ENCODE measurements at places on chromosomes 1 and 21. TPM values are rescaled to one million over a fixed set of nuclear protein-coding genes. Genes with fewer than 3 reads are reported as not detected.

- DNase-seq = no peak
These were observed 79.7 kb upstream of the MARK1 start for GRCh38 chr1:220448217-220448616.

- DNase-seq = no peak
These were observed 8.9 kb downstream of the ADGRB2 start for GRCh38 chr1:31755197-31755611.

GRCh38 chr1:150282558-150282958 lies 204 bp downstream of the CIART start:
- no peak for DNase-seq

- no peak for DNase-seq
These were observed 13.9 kb downstream of the RPS6KA1 start for GRCh38 chr1:26543462-26543861.

DNA sequence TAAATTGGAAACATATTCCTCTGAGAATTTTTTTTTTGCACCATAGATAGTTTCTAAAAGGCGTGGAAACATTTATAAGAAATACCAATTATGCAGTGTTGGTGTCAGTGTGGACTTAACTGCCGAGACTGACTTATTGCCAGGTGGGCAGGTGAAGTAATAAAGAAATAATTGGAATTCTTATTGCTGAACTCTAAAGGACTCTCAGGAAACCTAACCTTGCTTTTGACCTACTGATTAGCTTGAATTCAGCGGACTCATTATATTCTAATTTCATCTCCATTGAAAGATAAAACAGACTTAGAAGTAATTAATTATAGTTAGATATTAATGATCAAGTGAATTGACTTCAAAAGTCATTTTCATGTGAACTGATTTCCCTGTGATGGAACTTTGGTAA lies 26.3 kb downstream of the KCNK1 start:
- no peak for DNase-seq

GRCh38 chr1:179816196-179816960 lies 61.2 kb downstream of the TOR1AIP2 start:
- no peak for DNase-seq

DNA sequence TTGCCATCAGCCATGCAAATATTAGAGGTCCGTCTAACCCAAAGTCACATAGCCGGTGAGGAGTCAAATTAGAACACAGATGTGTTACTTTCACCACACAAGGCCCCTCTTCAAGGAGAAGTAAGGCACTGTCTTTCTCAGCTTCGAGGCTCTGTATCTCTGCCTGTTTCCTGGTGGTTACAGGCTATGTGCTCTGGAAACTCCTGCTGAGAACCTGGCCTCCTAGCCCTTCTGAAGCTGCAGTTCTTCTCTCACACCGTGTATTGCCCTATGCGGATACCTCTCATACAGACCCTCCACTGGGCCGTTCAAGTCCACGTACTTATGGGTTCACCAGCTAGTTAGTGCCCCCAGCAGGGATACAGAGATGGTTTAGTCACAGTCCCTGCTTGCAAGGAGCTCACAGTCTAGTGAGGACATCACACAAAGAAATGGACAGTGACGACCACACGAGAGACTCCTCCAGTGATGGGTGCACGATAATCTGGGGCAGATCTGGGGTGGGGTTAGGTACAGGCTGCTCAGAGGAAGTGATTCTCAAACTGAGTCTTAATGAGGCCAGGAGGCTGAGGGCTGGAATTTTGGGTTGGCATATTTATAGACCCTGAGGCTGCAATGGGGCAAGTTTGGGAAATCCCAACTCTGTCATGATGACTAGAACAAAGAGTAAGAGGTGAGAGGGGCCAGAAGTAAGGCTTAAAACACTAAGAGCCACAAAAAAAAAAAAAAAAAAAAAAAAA lies 22.8 kb upstream of the ELOA start:
- no peak for DNase-seq

DNA sequence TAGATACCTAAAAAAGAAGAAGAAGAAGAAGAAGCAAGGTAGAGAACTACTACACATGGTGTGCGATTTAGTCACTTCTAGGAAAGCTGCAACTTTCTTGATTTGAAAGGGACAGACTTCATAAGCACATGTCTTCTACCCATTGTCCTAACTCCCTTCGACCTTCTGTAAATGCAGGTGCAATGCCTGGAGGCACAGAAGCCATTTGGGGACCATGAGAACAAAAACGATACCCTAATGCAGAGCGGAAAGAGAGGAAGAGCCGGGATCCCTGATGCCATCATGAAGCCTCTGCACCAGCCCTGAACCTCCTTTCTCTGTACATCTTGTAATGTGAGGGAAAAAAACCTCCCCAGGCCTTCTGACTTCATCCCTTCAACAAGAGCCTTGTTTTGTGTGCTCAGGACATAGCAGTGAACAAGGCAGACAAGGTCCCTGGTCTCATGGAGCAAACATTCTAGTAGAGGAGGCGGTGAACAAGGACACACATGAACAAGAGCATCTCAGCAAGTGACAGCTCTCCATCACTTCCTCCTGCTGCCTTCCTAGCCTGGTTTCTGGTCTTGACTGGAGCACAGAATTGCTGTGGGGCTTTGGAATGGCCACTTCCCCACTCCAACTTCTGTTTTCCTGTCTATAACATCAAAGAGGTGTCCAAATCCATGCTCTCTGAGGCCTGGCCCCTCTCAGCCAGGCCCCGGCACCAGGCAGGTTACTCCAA lies 5.5 kb upstream of the LAPTM5 start:
- DNase-seq = no peak

- DNase-seq = no peak
These were observed 15.1 kb upstream of the FMO1 start for GRCh38 chr1:171233183-171233582.

DNA sequence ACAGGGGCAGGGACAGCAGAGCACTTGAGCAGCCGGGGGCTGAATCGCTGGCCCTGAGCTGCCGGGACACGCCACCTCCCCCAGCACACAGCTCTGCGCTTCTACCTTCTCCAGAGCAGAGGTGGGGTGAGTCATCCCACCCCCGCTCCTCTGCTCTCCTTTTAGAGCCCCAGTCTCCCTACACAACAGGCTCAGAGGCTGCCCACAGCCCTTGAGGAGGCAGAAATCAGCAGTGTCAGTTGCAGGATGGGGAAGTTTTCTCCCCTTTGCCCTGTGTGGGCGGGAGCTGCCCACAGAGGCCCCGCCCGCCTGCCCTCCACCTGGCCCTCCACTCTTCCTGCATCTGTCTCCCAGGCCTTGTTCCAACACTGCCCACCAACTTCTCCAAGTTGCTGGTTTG lies 94.6 kb downstream of the STUM start:
- DNase-seq = no peak

Gene RHD
- total RNA-seq = not detected

Gene KRTAP12-1
- total RNA-seq = not detected

Gene AJAP1
- 0.41 TPM for total RNA-seq

Gene COL8A2
- total RNA-seq = 126 TPM

Gene LCK
- 4.1 TPM for total RNA-seq

Gene SLC45A3
- total RNA-seq = 8.3 TPM
